ENCODE measurements at places on chromosomes 5 and 9.

- no peak for DNase-seq
These were observed 168.8 kb downstream of the ARHGAP26 start for GRCh38 chr5:142939006-142939405.

GRCh38 chr9:5455181-5455580 lies 4.8 kb downstream of the CD274 start:
- no peak for DNase-seq

DNA sequence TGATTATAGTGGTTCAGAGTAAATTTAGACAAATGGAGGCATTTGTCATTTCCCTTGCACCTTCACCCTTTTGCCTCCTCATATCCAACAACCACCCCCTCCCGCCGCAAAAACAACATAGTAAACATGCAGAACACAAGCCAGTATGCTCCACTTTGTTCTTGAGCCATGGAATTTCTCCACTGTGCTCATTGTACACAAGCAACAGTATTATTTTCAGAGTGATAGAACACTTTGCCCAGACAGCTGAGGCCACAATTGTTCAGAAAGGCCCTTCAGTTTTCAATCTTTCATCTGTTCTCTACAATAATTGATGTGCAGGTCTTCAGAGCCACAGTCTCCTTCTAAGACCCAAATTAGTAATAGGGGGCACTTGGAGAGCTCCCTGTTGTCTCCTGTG lies 272.8 kb upstream of the SLC30A5 start:
- no peak for DNase-seq

DNA sequence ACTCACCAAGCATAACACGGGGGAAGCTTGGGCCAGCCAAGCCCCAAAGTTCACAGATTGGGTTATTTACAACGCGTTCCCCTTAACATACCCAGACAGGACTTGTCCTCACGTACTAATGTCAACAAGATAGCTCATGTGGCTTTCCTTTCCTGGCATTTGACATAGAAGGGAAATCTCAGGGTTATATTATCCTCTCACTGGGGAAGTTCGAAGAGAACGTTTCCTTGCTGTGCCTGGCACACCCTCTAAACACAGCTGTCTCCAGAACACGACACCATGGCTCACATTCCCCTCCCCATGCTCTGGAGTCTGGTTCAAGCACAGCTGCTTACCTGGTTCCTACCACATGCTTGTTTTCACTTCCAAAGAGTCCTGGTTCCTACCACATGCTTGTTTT lies 46.8 kb upstream of the OTULINL start:
- no peak for DNase-seq

- DNase-seq, result no peak
These were observed 32.9 kb upstream of the PDE8B start for GRCh38 chr5:77177576-77177975.

GRCh38 chr9:92432350-92432749 lies 8.1 kb upstream of the OMD start:
- no peak for DNase-seq

DNA sequence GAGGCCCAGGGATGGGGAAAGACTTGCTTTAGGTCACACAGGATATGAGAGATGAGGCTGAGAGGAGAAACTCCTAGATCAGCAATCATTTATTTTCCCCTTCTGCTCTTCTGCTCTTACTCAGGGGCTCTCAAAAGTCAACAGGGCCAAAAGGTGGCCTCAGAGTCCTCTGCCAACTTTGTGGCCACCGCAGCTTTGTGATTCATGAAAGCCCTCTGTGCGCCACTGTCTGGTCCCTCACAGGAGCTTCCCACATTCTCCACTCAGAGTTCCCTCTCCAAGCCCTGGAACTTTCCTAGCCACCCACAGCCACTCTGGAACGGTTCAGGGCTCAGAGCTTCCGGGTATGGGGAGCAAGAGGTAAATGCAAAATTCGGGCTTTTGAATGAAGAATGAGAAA lies 82.4 kb downstream of the COL27A1 start:
- DNase-seq, result no peak

DNA sequence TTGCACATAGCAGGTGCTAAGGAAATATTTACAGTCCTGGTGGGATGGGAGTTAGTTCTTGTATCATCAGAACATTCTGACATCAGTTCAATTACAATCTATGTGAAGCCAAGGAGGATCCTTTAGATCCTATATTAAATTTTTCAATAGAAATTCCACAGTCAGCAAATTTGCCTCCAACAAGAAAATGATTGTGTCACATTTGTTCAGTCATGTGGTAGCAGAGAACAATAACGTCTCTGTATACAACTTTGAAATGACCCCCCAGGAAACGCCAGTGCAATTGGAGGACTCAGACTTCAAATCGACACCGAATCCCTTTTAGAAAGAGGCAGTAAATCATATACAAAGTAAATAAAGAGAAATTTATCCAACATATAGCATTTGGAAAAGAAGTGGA lies 392.1 kb downstream of the DTWD2 start:
- DNase-seq, result no peak

GRCh38 chr5:76230711-76231285 lies 147.6 kb downstream of the SV2C start:
- DNase-seq, result no peak

DNA sequence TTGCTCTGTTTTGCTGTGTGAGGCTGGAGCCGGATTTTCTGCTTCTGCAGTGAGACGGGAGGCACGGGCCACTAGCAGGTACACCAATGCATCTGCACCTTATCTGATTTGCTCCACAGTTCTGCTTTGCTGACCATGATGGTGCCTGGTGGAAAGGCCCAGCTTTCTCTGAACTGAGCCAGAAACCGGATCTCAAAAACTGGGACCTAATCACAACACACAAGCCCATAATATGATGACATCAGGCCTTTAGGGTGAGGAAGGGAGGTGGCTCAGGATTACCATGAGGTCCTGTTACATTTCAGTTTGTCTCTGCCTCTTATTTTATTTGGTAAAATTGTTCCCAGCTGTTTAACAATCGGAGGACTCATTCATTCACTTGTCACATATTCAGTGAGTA lies 49.8 kb downstream of the FGF1 start:
- no peak for DNase-seq

DNA sequence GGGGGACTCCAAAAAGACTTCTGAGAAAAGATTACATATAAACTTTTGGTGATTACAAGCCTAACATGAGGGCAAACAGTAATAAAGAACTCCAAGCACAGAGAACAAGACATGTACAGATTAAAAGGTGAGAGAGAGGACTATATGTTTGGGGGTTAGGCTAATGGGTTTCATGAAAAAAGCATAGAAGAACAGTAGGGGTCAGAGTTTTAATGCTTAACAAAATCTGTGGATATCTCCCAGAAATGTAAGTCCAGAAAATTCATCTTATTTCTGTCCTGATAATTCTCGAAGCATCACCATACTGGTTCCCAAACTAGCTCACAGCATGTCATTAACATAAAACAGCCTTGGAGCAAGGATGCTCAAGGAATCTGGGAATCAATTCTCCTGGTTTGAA lies 137.2 kb downstream of the ARRDC3 start:
- no peak for DNase-seq

DNA sequence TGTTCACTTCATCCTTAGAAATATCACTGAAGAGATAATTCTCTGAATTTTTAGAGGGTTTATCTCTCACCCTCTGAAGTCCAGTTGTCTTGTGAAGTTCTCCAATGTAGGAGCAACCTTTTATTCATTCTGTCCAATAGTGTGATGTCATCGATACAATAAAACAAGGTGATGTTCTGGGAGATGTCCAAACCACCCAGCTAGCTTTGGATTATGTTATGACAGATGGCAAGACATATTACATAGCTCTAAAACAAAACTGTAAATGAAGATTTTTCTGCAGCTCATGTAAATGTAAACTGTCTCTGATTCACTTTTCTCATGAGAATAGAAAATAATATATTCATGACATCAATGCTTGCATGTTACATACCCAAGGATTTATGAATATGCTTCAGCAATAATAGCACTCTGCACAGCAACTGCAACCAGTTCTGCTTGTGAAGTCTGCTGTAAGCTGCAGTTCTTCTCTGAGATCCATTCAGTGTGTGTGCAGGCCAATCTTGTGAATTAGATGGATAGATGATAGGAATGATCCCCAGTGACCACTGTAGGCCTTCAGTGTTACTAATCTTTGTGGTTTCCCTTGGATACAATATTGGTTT lies 172.6 kb upstream of the CDH12 start:
- DNase-seq, result no peak

- DNase-seq, result no peak
These were observed 18.3 kb upstream of the ECPAS start for GRCh38 chr9:111502506-111502905.

- no peak for DNase-seq
These were observed 12.9 kb downstream of the DYNC2I2 start for GRCh38 chr9:128643519-128644300.

DNA sequence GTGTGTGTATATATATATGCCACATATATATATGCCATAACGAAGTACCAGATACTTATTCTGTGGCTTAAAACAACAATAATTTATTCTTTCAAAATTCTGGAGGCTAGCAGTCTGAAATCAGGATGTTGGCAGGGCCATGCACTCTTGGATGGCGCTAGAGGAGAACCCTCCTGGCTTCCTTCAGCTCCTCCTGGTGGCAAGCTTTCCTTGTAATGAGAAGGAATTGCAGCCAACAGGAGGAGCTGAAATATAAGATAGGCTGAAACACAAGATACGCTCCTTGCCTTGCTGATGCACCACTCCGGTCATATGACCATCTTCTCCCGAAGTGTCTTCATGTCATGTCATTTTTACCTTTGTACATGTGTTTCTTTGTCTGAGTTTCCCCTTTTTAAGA lies 368.1 kb upstream of the CTNND2 start:
- no peak for DNase-seq

DNA sequence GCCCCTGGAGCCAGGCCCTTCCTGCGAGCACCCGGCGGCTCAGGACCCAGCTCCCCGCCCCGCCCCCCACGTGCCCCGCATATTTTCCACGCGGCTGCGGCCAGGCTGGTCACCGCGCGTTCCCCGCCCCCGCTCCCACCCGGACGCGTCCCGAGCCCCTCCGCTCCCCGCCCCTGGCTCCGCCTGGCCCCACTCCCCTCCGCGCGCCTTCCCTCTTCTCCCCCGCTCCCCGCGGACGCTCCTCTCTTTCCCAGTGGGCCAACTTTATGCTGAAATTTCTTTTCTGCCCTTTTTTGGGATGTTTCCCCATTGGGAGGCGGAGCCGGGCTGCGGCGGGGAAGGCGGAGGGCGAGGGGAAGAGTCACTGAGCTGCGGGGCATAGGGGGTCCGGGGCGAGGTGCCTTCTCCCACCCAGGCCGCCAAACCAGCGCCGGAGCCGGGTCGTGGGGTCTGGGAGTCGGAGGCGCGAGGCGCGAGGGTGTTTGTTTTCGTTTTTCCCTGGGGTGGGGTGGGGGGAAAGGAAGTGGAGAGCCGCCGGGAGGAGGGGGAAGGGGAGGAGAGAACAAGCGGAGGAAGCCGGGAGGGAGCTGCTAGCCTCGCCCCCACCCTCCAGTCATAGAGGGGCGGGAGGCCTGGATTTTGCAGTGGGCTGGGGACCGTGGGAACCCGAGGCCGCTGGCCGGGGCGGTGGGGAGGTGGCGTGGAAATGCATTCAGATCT lies 1.0 kb upstream of the TPM2 start:
- DNase-seq, result peak; percentile 32

GRCh38 chr5:154203798-154204578 lies 13.5 kb downstream of the GALNT10 start:
- no peak for DNase-seq

GRCh38 chr5:103435136-103435889 lies 127.3 kb downstream of the NUDT12 start:
- no peak for DNase-seq

GRCh38 chr5:51027271-51027670 lies 356.0 kb upstream of the ISL1 start:
- no peak for DNase-seq

DNA sequence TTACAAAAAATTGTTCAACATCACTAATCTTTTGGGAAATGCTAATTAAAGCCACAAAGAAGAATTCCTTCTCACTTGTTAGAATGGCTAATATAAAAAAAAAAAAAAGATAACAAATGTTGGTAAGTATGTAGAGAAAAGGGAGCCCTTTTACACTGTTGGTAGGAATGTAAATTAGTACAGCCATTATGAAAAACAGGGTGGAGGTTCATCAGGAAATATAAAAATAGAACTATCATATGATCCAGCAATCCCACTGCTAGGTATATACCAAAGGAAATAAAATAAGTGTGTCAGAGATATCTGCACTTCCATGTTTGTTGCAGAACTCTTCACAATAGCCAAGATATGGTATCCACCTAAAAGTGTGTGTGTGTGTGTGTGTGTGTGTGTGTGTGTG lies 83.5 kb upstream of the RGMB start:
- no peak for DNase-seq

DNA sequence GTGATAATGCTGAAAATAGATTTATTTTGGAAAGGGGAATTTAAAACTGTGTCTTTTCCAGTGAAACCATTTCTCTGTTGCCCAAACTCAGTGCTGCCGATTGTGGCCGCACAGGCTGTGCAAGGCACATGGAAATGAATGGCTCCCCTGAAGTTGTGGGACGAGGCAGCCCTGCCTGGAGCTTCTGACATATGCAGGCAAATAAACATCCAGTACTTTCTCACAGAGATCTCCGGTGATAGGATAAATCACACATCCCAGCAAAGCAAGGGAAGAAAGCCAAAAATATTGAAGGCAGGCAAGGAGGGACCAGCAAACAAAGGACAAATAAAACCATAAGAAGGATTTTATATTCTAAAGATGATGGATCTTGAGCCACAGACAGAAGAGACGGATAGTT lies 464.5 kb downstream of the MTRR start:
- no peak for DNase-seq

- DNase-seq, result no peak
These were observed 8.7 kb upstream of the RANBP6 start for GRCh38 chr9:6024035-6024554.

DNA sequence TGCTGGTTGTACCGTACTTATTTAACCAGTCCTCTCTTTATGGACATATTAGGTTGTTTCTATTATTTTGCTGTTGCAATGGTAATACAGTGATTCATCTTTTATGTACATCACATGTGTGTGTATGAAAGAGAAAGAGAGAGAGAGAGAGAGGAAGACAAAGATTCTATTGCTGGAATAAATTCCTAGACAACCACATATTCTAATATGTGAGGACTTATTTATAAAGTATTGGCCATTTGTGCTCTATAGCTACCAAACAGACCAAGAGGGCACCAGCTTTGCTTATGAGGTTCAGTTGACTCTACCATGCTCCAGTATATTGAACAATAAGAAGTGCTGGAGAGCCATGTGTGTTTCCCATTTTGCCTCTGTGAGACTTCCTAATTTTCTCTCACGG lies 513.5 kb downstream of the DMAC1 start:
- no peak for DNase-seq

GRCh38 chr5:138824516-138824915 lies 50.6 kb downstream of the LRRTM2 start:
- DNase-seq, result no peak
